ENCODE measurements at places on chromosomes 2 and 18.

- no peak for DNase-seq
Measured at GRCh38 chr2:169303579-169304305, 58.6 kb downstream of the LRP2 start.

DNA sequence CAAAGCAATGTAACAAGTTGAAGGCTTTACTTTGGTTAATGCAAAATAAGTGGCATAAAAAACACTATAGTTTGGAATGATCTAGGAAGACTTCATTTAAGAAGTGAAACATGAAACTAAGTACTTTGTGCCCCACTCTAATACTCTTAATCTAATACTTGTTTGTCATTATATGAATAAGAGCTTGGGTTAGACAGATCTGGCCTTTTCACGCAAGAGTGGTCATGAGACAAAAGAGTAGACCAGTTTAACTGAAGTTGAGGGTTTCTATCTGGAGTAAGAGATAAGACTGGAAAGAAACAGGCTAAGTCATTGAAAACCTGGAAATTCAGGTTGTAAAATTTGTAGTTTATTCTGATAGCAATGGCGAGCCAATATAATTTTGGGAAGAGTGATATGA lies 2.8 kb downstream of the SLC30A6 start:
- DNase-seq, result no peak

DNA sequence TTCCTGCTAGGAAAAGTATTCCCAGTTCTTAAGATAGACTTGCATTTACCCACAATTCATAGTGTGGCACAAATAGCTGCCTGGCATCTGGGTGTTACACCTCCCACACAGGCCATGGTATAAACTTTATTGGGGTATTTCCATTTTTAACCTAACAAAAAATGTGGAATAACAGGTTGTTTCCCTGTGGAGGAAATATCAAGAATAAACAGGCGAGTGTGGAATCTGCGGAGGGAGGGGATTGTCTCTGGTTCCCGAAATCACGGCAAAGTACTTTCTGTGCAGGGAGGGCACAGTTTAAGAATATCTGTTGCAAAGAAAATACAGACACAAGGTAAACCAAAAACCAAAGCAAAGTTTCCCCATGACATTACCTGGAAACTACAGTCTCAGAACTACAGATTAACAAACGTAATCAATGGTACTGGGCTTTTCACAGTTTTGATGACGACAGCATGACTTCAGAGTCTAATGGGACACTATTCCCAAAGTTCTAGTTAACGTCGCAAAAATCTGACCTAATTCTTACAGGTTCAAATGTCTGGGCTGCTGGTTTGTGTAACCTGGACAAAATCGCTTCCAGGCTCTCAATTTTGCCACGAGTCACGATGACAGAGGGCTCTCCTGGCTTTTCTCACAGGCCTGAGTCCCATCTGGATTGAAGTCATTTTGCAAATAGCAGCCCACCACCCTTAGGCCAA lies 1.4 kb downstream of the STARD7 start:
- DNase-seq, result no peak

- no peak for DNase-seq
Measured at GRCh38 chr2:168643979-168644378, 158.5 kb upstream of the NOSTRIN start.

DNA sequence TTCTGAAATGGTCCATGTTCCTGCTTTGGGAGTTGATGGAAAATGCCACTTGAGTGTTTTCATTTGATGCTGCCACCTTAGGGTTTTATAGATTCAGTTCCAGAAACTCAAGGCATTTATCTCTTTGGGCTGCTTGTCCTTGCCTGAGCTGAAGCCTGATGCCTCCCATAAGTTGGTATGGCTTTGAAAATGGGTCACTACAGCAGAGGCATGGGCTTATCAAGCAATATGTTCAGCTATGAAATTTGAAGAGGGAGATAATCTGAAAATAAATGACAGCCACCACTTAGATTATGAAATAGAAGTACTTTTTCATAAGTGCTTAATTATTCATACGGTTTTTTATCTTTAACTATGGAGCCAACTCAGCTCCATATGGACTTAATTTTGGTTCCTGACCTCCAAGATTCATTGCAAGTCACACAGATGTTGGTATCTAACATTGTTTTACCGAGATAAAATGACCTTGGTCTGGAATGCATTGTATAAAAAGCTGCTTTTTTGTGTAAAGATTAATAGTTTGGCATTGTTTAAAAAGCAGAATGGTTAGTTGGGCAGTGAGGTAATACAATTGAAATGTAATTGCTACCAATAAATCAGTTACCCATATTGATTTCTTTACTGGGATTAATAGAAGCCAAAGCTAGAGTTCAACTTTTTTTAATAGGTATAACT lies 4.5 kb downstream of the SLC14A1 start:
- no peak for DNase-seq

DNA sequence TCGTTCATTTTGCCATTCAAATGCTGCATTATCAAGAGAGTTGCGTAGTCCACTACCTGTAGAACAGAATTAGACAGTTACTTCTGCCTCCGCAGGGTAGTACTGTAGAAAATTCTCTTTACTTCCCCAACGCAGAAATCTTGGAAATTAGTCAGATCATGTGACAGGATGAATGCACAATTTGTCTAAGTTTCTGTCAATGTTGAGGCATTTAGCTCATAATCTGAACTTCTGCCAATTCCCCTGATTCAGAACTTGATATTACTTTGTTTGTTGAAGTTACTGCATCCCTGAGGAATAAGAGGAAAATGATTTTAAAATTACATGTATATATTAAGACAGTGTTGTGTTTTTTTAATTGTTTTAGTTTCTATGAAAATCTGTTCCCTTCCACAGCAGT lies 83.4 kb downstream of the TTC27 start:
- DNase-seq, result no peak

GRCh38 chr2:188316342-188316741 lies 24.7 kb downstream of the GULP1 start:
- no peak for DNase-seq

GRCh38 chr2:157056200-157056676 lies 201.3 kb upstream of the GALNT5 start:
- DNase-seq, result no peak

GRCh38 chr2:227000123-227000522 lies 163.9 kb downstream of the COL4A4 start:
- DNase-seq, result no peak

GRCh38 chr2:212424082-212424481 lies 114.5 kb downstream of the ERBB4 start:
- peak; percentile 4 for DNase-seq

Data from keratinocyte (primary cell).